ENCODE measurements at places on chromosomes 3 and 15.
A peak's percentile ranks its signal among the peaks of the same experiment; 100 is the strongest.

GRCh38 chr3:30518181-30518864 is 88.1 kb upstream of the TGFBR2 start:
- DNase-seq, result no peak

DNA sequence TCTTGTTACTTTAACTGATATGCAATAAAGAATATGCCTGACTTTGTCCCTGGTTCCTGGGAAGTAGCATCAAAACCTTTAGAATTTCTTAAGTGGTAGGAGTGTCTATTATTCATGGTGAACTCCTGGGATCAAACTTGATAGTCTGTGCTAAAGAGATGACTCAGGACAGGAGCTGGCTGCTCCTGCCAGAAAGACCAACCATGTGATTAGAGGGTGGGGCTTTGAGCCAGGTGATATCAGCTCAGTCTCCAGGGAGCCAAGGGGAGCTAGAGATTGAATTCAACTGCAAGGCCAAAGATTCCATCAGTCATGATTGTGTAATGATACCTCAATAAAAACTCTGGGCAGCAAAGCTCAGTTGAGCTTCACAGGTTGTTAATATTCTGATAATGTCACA is 20.6 kb upstream of the TMC3 start:
- no peak for DNase-seq

DNA sequence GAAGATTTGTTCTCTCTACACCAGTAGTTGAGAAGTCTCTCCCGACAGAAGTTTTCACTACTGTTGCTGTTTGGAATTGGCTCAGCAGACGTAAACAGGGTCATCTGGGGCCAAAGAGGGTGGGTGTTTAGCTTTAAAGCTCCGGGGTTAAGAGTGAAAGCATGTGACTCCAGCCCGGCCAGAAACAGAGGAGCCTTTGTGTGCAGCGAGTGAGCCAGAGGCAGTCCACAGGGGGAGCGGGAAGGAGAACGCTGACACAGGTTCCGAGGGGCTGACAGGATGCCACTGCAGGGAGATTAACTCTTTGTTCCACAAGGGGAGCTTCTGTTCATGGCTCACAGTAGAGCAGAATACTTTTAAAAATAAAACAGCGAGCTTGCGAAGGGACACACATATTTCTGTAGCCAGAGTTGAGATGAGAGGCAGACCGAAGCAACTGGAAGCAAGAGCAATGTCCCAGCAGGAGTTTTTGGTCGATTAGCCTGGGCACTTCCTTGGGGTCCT is 26.9 kb downstream of the BMF start:
- DNase-seq, result peak; percentile 85

DNA sequence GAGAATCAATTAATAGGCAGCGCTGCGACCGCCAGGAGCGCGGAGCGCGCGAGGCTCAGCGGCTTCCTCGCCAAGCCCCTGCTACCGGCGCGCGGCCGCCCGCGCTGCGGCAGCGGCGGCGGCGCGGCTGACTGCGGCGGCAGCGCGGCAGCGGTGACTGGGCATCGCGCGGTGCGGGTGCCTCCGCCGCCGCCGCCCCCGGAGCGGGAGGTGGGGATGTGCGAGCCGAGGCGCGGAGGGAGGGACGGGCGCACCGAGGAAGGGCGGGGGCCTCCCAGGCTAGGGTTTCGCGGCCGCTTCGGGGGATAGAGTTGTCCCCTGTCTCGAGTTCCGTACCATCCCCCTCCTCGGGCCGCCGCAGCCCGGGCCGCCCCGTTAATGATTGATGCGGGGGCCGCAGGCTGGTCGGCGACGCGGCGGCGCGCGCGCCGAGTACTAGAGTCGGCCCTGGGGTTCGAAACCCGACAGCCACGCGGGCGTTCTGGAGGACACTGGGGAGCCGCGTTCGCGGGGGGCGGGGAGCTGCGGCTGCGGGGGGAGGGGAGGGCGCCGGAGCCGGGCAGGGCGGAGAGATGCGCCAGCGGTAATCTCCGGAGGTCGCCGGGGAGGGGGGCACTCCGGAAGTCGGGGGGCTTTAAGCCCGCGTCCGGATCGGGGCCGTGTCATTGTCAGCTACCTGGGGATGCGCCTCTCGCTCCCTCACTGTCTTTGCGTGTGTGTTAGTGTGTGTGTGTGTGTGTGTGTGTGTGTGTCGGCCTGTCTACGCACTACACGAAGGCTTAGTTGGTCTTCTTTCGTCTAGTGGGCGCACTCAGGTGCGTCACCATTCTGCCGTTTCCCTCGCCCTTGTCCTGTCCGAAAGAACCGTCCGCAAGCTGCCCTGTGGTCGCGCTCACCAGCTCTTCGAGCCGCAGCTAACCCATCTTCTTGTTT is at the start of gene PAQR9:
Gene PAQR9 (minus strand): TSS at position 159 of the 933 bp plus-strand sequence. CDS start 338 bp downstream, outside the sequence.
- no peak for DNase-seq
